ENCODE measurements at places on chromosomes 3 and 15. TPM values are rescaled to one million over a fixed set of nuclear protein-coding genes. Genes with fewer than 3 reads are reported as not detected.

GRCh38 chr15:70336425-70337009, 238.8 kb upstream of the TLE3 start:
- no peak for DNase-seq

The SKOR1 gene
- total RNA-seq = not detected

The SAMD7 gene
- total RNA-seq = not detected

The FOXB1 gene
- not detected for total RNA-seq
